ENCODE measurements at places on chromosomes 5 and 9. TPM values are rescaled to one million over a fixed set of nuclear protein-coding genes. Genes with fewer than 3 reads are reported as not detected.

Gene BRD8
- total RNA-seq = 108 TPM

Gene EPB41L4B
- 20.2 TPM for total RNA-seq

Gene PCDHGA11
- total RNA-seq = 0.30 TPM

Gene PCDHGA8
- 0.56 TPM for total RNA-seq

Gene IRX1
- 13.8 TPM for total RNA-seq

Gene TUSC1
- 10.3 TPM for total RNA-seq

Gene SLC6A18
- total RNA-seq = not detected

Gene MTREX
- total RNA-seq = 113 TPM

DNA sequence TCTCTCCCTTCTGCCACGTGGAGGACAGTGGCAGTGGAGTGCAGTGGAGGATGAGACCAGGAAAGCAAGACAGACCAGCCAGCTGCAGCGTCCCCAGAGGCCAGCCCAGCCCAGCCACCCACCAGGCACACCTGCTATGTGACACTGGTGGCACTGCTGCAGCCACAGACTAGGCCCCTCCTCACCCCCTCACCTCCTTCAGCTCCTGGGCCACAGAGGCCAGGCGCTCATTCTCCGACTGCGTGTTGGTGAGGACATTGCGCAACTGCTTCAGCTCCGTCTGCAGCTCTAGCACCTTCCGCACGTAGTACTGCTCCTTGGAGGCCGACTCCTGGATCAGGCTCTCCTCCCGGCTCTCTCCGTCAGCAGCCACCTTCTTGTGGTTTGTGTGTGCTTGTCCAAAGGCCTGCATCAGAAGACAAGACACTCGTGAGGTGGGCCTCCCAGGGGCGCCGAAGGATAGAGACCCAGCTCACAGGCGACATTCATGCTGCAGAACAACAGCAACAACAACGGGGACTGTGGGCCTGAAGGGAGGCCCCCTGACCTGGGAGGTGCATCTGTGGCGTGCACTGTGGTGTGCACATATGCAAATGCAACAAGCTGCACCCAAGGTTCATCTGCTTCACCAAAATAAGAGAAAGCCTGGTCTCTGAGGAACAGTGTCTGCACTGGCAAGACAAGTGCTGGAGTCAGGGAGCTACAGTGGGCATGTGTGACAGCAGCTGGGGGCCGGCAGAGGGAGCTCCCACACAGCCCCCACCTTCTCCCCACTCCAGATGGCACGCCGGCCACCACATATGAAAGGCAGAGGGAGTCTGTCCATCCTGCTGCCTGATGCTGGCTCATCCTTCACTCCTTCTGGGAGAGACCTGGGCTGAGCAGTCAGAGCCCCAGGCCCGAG, 35.5 kb downstream of the BICD2 start:
- no peak for DNase-seq

DNA sequence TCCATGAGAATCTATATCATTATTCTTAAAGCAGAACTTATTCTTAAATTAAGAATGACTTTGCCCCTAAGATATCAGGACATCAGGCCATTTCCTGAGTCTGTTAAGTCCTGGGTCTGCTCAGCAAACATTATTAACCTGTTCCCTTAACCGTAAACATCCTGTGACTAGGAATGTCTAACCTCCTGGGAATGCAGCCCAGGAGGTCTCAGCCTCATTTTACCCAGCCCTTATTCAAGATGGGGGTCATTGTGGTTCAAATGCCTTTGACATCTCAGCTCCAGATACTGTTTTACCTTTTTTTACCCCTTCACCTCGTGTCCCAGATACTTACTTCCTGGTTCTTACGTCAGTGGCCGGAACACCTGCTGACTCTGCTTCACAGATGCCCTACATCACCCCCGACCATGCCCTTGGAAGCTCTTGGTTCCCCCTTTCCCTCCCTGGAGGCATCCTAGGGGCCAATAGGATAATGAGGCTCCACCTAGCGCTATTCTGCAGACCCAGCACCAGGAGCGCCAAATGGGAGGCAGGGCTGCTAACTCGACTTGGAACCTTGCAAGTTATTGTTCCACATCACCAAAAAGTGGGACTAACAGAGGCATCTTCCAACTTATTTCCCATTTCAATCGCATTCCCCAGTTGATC, 182.5 kb downstream of the MED10 start:
- no peak for DNase-seq

- peak; percentile 64 for DNase-seq
Observed at GRCh38 chr5:16902846-16903245, 33.2 kb downstream of the MYO10 start.

DNA sequence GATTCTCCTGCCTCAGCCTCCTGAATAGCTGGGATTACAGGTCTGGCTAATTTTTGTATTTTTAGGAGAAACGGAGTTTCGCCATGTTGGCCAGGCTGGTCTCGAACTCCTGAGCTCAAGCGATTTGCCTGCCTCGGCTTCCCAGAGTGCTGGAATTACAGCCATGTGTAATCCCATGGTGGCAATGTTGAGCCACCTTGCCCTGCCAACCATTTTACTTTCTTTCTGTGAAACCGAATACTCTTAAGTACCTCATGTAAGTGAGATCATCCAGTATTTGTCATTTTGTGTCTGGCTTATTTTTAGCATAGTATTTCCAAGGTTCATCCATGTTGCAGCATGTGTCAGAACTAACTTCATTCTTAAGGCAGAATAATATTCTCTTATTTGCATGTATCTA, 8.2 kb downstream of the PRRC2B start:
- DNase-seq = peak; percentile 60

GRCh38 chr9:123267481-123268198, 746 bp downstream of the STRBP start:
- DNase-seq = no peak

- no peak for DNase-seq
Observed at GRCh38 chr5:110242950-110243349, 483.5 kb downstream of the TMEM232 start.

GRCh38 chr9:127919253-127919815, 2.5 kb upstream of the ST6GALNAC4 start:
- peak; percentile 100 for DNase-seq

- DNase-seq = no peak
Observed at GRCh38 chr5:2217219-2217618, 334.5 kb upstream of the IRX4 start.

- DNase-seq = no peak
Observed at GRCh38 chr9:84519413-84519812, 150.1 kb upstream of the NTRK2 start.

- DNase-seq = no peak
Observed at GRCh38 chr9:9631284-9631683, 981.5 kb downstream of the PTPRD start.

DNA sequence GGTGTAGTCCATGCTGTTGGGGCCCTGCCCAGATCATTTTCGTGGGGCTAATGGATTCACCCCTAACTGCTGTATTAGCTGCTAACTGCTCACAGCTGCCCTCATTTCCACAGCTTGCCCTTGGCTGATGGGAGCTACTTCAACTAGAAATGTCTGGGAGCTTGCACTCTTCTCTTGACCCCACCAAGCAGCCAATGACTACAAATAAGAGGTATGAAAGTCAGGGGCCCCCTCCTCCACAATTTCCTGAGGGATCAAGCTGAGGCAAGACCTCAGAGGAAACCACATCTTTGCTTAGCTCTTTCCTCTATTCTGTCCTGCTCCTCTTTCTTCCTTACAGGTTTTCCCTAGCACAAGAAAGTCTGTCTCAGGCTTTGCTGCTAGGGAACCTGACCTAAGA, 397.5 kb downstream of the MLLT3 start:
- no peak for DNase-seq

DNA sequence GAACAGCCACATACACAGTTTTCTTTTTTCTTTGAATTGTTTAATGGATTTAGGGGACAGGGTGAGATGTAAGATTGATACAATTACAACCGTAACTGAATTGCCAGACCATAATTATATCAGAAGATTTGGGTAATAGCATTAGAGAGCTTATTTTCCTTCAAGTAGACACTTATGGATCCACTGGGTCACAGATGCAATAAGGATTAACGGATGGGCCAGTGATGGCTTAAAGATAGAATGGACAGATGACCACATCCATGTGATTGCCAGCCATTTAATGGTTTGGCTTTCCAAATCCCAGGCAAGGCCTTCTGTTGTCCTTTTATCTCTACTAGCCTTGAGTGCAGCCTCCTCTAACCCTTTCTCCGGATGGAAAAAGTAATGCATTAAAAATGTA, 94.7 kb upstream of the NUDT12 start:
- no peak for DNase-seq

DNA sequence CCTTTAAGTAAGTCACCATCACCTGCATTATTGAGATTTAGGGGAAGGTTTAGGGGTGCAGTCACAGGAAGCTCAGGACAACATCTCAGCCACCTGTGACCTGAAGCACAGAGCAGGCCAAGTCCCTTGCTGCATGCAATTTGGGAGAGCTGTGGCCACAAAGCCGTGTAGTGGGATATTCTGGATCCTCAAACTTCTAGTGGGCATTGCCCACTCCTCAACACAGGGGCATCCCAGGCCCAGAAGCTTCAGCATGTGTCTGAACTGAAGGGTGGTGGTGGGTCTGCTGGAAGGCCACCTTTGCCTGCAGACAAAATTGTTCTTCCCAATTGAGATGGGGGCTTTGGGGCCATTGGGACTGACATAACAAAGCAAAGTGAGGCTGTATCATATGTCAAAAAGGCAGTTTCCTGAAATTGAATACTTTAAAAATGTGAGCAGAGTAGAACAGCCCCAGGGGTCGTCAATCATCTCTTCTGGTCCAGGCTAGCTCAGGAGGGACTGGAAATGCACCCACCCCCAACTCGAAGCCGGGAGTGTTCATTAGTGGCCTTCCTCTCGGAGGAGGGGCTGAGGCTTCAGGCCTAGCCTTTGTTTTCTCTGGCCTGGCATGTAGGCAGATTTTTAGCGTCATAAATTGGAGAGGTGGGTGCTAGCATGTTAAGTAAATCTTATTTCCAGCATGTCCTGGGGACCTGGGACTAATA, 2.8 kb upstream of the GADD45G start:
- no peak for DNase-seq

DNA sequence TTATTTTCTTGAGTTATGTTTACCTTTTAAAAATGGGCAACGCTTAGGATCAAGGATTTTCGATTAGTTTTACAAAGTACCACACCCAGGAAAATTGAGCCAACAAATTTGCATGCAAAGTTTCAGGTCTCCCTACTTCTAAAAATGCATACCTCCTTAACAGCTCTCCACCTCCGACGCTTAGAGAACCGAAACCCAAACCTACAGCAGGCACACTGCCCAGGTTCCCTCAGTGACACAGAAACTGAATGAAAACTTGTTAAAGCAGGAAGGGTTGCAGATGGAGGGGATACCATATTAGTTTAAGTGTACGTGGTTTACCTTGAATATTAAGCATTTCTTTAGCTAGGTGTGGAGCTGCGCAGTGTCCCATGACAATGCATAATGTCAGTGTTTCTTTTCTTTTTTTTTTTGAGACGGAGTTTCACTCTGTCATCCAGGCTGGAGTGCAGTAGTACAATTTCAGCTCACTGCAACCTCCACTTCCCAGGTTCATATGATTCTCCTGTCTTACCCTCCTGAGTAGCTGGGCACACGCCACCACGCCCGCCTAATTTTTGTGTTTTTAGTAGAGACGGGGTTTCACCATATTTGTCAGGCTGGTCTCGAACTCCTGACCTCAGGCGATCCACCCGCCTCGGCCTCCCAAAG, 1.6 kb upstream of the SUB1 start:
- DNase-seq = no peak

- peak; percentile 75 for DNase-seq
Observed at GRCh38 chr5:136249678-136250266, 56.8 kb upstream of the SMIM32 start.

- DNase-seq = peak; percentile 26
Observed at GRCh38 chr5:61332358-61332749, 296 bp downstream of the ZSWIM6 start.

- DNase-seq = no peak
Observed at GRCh38 chr5:138666226-138666742, 86.9 kb upstream of the CTNNA1 start.

GRCh38 chr9:111645806-111646205, 14.7 kb downstream of the DNAJC25 start:
- peak; percentile 61 for DNase-seq

DNA sequence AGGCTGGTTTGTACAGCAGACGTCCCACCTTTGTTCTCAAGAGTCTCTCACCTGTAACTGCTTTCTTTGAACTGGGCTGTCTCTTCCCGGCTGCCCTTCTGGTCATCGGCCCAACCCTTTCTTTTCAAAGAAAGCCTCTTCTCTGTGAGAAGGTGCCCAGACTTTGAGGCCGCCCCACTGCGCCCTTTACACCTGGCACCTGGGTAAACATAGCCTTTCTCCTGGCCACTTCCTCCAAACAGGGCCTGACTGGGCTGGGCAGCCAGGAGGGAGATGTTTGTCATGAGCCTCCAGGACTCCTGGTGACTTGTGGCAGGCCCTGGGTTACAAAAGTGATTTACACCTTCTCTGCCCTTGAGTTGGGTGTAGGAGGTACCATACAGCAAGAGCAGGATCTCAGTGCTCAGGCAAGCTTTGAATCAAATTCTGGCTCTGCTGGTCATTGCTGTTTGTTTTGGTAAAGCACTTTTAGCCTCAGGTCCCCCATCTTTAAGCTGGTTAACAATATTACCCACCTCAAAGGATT, 127.2 kb upstream of the CXCL14 start:
- DNase-seq = no peak

DNA sequence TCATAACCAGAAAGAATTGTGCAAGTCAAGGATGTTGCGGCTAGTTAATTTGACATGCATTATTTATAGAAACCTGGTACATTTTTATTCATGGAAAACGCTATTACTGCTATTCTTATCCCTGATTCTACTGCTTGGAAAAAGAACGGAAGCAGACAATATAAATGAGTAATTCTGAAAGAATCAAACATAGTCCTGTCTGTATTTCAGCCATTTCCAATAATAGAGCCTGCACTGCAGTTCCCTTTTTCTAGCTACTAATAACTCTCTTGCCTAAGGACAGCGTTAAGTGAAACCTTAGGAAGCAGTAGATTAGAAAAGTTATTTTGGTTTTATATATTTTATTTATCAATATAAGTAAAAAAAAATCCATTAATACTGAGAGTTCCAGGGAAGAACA, 414.9 kb downstream of the CYLC2 start:
- no peak for DNase-seq

DNA sequence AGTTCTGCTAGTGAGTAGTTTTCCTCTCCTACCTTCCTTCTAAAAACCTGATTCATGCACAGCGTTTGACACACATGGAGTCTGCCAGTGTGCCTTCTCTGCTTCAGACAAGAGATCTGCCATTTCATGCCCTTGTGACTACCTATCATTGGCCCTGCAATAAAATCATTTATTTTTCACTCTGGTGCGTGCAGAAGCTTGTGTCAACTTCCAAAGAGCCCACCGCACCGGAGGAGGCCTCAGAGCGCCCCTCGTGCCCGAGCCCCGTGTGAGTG, 13.7 kb downstream of the HNRNPH1 start:
- DNase-seq = no peak

DNA sequence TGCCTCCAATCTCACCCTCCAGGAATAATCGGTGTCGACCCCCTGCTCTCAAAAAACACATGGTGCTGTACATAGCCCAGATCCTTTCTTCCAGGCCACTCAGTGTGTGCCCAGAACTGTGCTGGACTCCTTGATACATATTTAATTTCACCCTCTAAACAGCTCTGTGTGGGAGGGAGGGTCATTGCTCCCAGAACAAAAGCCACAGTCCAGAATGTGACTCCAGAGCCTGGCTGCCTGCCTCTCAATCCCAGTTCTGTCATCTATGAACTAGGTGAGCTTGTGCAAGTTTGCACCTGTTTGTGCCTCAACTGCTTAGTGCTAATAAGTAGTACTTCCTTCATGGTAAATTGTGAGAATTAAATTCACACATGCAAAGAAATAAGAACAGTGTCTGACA, 93.1 kb downstream of the GABBR2 start:
- no peak for DNase-seq

All from MCF 10A (cell line).